ENCODE measurements at places on chromosomes 11 and 22.

DNA sequence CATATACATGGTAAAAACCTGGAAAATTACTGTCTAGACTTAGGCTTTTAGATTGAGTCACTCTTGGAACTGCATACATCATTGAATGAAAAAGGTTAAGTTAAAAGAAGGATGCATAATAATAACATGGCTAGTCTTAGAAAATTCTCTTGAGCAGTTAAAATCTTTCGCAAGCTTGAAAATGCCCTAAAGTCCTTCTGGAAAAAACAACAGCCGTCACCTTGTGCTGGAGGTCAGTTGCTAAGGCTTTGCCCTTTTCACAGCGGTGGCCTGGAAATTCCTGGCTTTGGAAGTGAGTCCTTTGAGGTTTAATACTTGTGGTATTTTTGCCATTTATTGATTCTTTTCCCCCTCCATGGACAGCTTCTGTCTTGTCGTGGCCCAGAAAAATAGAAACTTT is 17.4 kb upstream of the FBLN1 start:
- DNase-seq = no peak

DNA sequence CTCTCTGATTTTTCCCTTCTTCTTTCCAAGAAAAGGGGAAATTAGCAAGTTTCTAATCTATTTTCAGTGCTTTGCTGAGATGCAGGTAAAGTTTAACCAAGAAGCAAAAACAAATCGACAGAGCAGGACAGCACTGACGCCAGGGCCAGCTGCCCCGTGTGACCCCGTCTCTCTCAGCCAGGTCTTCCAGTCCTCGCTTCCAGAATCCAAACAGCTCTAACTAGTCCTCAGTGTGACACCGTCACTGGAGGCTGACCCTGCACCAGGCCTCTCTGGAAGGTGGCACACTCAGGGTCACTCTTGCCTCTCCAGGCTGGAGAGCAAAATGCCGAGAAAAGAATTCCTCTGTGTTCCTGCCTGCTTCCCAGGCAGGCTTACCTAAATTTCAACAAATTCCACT is 44.8 kb downstream of the SHANK2 start:
- no peak for DNase-seq

GRCh38 chr11:129320494-129320893 is 55.2 kb upstream of the BARX2 start:
- DNase-seq = no peak

GRCh38 chr11:66497206-66497605 is 13.2 kb upstream of the BBS1 start:
- DNase-seq = no peak

- DNase-seq = no peak
Measured at GRCh38 chr11:104073950-104074705, 37.7 kb downstream of the DDI1 start.

- DNase-seq = no peak
Measured at GRCh38 chr22:47606426-47606825, 844.0 kb downstream of the TBC1D22A start.

DNA sequence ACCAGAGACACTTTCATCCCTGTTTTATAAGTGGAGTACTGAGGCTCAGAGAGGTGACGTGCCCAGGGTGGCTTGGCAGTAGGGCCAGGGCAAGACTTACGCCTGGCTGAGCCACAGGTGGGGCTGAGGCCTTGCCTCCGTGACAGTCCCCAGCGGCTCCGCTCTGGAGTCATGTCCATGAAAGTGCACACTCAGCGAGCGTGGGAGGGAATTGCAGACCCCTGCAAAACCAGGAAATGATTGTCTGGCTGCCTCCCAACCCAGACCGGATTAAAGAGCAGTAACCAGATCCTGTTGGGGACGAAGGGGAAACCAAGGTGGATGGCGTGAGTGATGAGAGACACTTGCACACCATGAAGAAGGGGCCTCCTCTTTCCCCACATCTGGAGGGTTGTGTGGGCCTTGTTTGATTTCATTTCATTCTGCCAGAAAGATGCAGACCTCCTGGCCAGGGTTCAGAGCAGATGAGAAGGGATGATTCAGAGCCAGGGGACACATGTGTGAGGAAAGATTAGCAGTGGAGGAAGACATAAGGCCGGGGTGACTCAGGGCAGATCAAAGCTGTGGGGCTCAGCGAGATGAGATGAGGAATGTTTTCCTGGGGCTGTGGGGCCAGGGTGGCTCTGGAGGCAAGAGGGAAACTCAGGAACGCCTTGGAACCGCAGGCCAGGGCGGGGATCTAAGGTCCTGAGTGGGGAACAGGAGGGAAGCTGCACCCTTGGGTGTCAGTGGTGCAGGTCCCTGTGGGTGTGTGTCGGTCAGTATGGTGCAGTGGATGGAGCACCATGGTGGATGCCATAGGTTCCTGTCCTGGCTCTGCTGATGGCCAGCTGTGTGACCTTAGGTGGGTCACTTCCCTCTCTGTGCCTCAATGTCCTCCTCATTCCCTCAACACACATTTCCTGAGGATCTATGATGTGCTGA is 29.9 kb upstream of the LRRC32 start:
- DNase-seq = no peak

- no peak for DNase-seq
Measured at GRCh38 chr11:122261546-122261945, 145.5 kb upstream of the BLID start.

- DNase-seq = no peak
Measured at GRCh38 chr22:23361676-23362075, 181.4 kb downstream of the BCR start.

DNA sequence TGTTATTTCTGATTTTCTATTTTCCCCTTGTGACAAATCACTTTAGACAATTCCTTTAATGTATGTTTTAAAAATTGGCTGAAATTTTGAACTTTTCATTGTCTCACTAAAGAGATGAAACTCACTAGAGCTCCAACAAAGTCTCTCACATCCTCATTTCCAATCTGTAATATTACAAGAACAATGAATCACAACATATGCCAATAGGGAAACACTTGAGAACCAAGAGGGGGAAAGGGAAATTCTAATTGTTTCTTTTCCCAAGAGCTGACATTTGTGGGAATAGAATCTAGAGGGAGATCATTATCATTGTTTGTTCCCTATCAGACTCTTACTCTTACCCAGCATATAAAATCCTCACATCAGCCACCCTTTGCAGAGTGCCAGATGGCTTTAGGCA is 28.2 kb downstream of the OR10D3 start:
- DNase-seq = no peak

- DNase-seq = no peak
Measured at GRCh38 chr11:64934682-64935358, 873 bp downstream of the GPHA2 start.

DNA sequence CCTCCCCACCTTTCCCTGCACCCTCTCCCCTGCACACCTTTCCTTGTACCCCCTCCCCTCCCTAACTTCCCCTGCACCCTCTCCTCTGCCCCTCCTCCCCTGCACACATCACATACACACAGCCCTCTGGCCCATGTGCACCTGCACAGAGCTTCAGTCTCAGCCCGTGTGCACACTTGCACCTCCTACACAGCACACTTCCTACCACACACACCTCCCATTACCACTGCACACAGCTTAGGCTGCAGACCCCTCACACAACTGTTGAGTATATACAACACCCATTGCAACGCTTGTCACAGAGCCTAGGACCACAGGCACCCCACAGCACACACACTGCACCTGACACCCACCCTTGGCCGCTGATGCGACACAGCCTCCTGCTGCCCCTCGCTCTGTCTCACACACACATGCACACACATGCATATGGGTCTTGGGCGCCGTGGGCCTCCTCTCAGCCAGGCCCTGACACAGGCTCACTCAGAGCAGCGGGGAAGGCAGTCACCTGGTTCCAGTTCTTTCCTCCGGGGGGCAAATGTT is 411 bp downstream of the SIGIRR start:
- DNase-seq = no peak

- no peak for DNase-seq
Measured at GRCh38 chr11:126843096-126843495, 157.5 kb downstream of the KIRREL3 start.

DNA sequence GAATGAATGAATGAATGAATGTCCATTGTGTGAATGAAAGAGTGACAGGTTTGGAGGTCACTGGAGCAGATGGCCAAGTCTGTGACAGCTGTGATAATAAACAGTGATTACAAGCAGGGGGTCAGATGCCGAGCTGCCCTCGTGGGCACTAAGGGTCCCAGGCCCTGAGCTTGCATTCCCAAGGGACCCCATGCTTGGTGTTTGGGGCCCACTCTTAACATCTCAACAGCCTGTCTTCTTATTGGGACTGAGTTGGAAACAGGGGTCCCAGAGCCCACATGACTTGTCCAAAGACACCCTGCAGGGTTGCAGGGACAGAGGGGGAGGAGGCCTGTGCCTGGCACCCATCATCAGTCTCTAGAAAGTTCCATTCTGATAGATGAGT is 12.0 kb upstream of the ANO1 start:
- no peak for DNase-seq

- DNase-seq = no peak
Measured at GRCh38 chr11:118081241-118081958, 4.5 kb downstream of the TMPRSS4 start.

GRCh38 chr11:59185386-59185945 is 13.5 kb downstream of the DTX4 start:
- DNase-seq = no peak

- no peak for DNase-seq
Measured at GRCh38 chr11:102119997-102120396, 9.8 kb downstream of the YAP1 start.

DNA sequence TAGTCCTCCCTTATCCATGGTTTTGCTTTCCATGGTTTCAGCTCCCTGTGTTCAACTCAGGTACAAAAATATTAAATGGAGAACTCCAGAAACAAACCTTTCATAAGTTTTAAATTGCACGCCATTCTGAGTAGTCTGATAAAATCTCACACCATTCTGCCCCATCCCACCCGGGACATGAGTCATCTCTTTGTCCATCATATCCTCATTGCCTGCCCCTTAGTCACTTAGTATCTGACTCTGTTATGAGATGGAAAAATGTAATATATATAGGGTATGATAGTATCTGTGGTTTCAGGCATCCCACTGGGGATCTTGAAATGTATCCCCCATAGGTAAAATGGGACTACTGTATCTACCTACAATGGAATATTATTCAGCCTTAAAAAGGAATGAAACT is 35.5 kb upstream of the FGF3 start:
- no peak for DNase-seq
